ENCODE measurements at places on chromosomes 1 and 21. TPM values are rescaled to one million over a fixed set of nuclear protein-coding genes. Genes with fewer than 3 reads are reported as not detected.

The TCP10L gene
- polyA plus RNA-seq: 6.8 TPM

- no peak for DNase-seq
Observed at GRCh38 chr1:15945832-15946448, 30.0 kb downstream of the ZBTB17 start.

- DNase-seq: no peak
Observed at GRCh38 chr1:39214998-39215873, 10.7 kb downstream of the MACF1 start.

The ASCL5 gene
- polyA plus RNA-seq: not detected

The NUP210L gene
- 0.27 TPM for polyA plus RNA-seq

The PBX1 gene
- 72.1 TPM for polyA plus RNA-seq

The OPN3 gene
- polyA plus RNA-seq: 16.2 TPM

The SHISAL2A gene
- polyA plus RNA-seq: 1.6 TPM

DNA sequence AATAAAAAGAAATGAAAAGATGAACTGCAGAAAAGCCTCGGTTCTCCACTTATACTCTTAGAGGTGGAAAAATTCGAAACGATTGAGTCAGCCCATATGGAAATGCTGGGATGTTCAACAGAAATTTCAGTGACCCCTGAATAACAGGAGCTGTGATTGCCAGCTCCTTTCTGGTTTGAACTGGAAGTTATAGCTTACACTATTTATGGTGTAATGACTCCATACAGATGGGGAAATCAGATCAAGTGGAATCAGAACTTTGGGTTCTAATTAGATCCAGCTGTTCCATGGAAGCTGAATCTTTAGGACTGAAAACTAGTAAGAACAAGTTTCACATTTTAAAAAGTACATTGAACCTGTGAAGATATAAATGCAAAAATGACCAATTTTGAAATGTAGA, 569.3 kb upstream of the ZRANB2 start:
- DNase-seq: no peak

- peak; percentile 40 for DNase-seq
Observed at GRCh38 chr1:67052741-67053534, 1.0 kb downstream of the SLC35D1 start.

- DNase-seq: no peak
Observed at GRCh38 chr1:189313488-189313887, 1164.2 kb downstream of the BRINP3 start.

- no peak for DNase-seq
Observed at GRCh38 chr1:154784924-154785531, 85.1 kb downstream of the KCNN3 start.

GRCh38 chr1:11806307-11806936, 431 bp downstream of the CLCN6 start:
- no peak for DNase-seq

DNA sequence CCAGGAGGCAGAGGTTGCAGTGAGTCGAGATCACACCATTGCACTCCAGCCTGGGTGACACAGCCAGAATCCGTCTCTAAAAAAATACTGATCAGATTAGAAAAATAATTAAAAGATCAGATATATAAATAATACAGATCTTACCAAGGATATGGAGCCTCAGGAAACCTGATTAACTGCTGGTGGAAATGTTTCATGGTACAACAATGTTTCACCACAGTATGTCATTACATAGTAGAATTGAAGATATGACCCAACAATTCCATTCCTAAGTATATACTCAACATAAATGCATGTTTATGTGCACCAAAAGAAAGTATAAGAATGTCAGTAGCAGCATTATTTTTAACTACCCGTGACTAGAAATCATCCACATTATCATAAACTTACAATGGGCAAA, 41.7 kb downstream of the CD53 start:
- no peak for DNase-seq

DNA sequence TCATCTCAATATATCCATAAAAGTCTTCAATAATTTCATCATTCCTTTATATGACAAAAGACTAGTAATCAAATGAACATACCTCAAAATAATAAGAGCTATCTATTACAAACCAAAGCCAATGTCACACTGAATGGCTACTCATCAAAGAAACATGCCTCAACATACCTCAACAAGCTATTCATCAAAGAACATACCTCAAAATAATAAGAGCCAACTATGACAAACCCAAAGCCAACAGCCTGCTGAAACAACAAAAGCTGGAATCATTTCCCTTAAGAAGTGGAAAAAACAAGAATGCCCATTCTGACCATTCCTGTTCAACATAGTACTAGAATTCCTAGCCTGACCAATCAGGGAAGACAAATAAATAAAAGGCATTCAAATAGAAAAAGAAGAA, 1373.7 kb downstream of the BRINP3 start:
- no peak for DNase-seq

- DNase-seq: no peak
Observed at GRCh38 chr21:28712411-28712810, 280.3 kb downstream of the LTN1 start.

The SMIM11 gene
- 16.8 TPM for polyA plus RNA-seq

GRCh38 chr1:155968670-155969069, 9.7 kb downstream of the ARHGEF2 start:
- peak; percentile 79 for DNase-seq

DNA sequence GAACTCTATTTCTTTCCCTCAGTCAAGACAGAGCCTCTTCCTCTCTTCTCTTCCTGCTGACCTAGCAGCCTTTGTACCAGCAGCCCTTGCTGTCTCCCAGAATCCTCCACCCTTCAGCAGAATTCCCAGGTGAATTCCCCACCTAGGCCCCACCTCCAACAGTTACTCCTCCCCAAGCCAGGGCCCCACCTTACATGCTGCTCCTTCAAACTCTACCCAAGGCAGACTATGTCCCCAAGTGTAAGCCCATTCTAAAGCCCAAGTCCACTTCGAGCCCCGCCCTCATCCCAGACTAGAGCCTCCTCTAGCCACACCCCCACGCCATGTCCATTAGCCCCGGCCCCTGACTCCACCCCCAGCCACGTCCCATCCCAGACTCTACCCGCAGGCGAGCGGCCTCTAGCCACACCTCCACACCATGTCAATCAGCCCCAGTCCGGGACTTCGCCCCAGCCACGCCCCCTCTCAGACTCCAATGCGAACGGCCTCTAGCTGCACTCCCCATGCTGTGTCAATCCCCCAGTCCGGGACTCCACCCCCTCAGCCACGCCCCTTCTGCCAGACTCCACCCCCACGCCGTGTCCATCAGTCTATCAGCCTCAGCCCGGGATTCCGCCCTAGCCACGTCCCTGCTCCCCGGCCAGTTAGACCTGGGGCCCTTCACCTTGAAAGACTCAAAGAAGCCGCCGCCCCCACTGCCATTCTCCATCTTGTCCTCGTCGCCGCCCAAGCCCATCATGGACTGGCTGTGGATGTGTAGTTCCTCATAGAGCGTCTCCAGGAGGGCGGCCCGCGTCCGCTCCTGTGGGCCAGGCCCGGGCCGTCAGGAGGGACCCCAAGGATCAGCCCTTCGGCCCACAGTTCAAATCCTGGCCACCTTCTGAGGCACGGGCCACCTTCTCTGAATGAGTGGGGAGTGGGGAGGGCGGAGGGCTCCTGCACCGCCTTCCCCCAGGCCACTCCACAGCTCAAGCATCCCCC, 61.3 kb downstream of the RAP1GAP start:
- DNase-seq: peak; percentile 52

DNA sequence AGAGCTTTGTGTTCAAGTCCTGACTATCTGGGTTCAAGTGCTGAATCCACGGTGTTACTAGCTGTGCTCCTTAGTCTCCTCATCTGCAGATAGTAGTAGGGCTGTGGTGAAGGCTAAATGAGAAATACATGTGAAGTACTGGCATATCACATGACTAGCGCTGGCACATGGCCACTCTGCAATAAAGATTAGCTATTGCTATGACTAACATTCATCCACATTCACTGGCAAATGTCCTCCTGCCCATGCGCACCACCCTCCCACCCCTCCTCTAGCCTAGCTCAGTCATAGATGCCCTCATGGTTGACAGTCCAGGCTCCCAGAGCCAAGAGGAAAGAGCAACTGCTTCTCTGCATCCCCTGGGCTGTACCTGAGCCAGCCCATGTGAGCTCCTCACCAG, 8.5 kb upstream of the COL8A2 start:
- DNase-seq: no peak

The LCE1C gene
- not detected for polyA plus RNA-seq

The ALX3 gene
- 19.3 TPM for polyA plus RNA-seq

DNA sequence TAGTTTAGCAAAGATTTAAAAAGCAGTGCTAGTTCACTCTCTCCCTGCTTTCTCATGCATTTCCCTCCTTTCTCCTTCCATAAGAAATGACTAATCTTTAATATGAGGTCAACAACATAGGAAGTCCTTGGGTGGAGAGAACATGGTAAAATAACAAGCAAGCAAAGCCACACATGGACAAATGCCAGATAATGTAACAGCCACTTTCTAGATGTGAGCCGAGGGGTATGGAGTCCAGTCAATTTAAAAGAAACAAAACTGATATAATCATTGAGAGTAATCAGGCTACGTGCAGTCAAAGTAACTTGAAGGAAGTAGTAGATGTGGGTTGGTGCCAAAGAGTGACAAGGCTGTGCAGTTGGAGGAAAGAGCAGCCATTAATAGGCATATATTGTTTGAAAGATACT, 69.6 kb downstream of the DUSP10 start:
- DNase-seq: no peak

The S100A3 gene
- 0.71 TPM for polyA plus RNA-seq

GRCh38 chr1:93629101-93630059, 52.3 kb downstream of the BCAR3 start:
- peak; percentile 88 for DNase-seq

DNA sequence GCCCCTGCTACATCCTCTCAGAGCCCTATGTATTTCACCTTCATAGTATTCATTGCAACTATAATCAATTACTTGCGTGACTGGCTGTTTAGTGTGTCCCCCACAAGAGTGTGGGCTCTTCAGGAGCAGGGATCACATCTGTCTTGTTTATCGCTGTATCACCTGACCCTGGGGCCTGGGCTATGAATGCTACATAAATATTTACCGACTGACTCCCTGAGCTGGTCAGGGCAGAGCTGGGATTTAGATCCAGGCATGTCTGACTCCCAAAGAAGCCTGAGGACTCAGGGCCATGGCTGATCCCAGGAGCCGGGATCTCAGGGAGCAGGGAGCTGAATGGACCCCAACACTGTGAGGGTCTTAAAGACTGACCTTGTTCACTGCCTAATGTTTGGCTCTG, 49.7 kb downstream of the AHDC1 start:
- no peak for DNase-seq

- DNase-seq: no peak
Observed at GRCh38 chr1:202193614-202194327, at the start of gene LGR6. LGR6 (plus strand) TSS chr1:202193799; CDS start chr1:202193990, 191 bp downstream.

- no peak for DNase-seq
Observed at GRCh38 chr1:162233066-162233465, 143.6 kb downstream of the SPATA46 start.

The RSPH1 gene
- polyA plus RNA-seq: 9.1 TPM

DNA sequence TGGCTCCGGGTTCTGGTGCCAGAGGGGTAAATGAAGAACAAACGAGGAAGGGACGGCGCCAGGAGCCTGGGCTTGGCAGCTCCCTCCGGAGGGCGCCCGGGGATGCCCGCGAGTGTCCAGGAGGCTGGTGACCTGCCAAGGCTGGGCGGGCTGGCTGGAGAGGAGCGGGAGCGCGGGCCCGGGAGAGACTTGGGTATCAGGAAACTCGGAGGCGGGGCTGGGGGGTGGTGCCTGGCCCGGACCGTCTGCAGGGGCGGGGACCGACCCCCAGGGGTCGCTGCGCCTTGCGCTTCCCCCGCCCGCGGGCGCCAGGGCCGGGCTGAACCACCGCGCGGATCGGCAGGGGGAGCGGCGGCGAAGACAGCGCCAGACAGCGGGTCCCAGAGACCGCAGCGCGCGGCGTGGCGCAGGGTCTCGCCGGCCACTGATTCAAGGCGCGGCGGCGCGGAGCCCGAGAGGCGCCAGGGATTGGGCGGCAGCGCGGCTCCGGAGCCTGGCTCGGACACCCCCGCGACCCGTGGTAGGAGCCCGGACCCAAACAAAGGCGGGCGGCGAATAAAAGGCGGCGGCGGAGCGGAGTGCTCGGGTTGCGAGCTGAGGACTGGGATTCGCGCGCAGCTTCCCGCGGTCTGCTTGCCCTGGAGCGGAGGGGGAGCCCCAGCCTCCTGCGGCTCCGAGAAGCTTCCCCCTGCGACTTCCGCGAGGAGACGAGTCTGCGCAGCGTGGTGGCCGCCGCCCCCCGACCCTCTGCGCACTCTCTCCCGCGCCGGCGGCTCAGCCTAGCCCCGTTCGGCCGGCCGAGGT, at the start of gene DISP3:
Gene DISP3 (plus strand): TSS at position 585 of the 804 bp plus-strand sequence. CDS start 21,838 bp downstream, outside the sequence.
- DNase-seq: peak; percentile 97

DNA sequence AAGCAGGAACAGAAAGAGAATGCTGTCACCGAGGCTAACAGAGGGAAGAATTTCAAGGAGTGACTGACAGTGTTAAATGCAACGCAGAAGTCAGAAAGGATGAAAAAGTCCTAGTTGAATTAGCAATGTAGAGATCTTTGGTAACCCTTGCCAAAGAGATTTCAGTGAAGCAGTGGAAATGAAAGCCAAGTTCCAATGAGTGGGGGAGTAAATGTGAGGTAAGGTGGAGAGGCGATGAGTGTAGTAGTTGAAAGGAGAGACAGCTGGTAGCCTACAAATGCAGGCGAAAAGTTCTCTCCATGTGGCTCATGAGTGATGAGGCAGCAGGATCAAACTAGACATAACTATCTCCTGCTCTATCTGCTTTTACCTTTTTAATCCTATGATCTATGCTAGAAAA, 74.6 kb upstream of the IPO9 start:
- peak; percentile 42 for DNase-seq

GRCh38 chr1:244231193-244231571, 180.1 kb downstream of the ZBTB18 start:
- DNase-seq: no peak

Data from brain (organoid and tissue), 16 donors.